Stimulated activated CD4-positive, alpha-beta T cell treated with anti-CD3 and anti-CD28 coated beads, Interleukin-15, amount 100 ng/mL, for 48 hours (primary cell): ENCODE measurements at places on chromosomes 6 and 20.

DNA sequence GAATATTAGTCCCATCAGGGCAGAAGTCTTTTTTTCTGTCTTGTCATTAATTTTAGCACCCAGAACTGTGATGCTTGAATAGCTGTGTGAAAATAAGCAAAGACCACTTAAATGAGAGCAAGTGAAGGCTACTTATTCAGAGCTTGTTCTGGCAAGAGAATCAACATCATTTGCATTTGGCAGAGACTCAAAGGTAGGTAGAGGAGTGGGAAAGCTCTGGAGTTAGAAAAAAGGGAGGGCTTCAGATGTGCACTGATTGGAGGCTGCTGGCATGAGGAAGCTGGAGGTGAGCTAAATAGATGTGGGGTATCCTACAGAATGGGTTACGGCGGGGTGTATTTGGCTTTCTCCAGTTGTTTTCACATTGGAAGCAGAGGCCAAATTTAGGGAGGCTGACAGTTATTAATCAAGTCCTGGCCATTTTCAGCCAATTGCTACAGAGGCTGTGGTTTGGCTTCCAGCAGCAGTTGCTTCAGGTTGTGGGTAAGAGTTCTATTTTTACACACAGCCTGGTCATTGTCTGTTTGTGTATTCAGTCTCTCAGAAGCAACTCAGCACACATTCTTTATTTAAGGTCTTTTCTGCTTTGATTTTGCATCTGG lies 254.3 kb downstream of the BTBD3 start:
- no peak for DNase-seq

DNA sequence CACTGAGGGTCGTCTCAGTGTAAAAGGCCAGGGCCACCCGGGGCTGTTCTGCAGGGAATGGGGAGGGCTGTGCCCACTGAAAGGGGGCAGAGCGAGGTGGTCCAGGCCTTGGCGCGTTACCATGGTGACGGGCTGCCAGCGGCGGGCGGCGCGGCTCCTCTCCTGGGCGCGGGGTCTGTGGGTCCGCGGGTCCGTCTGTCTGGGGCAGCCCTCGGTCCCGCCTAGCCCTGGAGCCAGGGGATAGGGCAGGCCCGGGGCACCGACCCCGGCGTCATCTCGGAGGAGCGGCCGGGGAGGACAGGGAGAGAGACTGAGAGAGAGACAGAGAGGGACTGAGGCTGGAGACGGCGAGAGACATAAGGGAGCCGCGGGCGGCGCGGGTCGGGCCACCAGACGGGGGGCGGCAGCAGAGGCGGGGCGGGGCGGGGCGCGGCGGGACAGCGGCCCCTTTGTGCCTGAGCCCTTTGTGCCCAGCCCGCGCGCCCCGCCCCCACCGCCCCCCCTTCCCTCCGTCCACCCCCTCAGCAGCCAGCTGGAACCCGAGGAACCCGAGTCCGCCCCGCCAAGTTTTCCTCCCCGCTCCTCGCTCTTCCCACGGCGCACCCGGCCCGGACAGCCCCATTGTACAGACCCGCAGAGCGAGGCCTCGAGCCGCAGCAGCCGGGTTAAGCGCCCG lies at the start of gene KIAA1755:
Gene KIAA1755, minus strand, starts transcription at position 358 of the 676 bp plus-strand sequence. Its CDS starts 235 bp downstream, at position 123.
- no peak for DNase-seq

GRCh38 chr6:169722362-169723199 lies 1.7 kb downstream of the PHF10 start:
- DNase-seq: peak; percentile 13

- no peak for DNase-seq
Observed at GRCh38 chr20:45792317-45793118, 764 bp downstream of the DNTTIP1 start.

GRCh38 chr20:56857950-56858349 lies 228.8 kb downstream of the TFAP2C start:
- no peak for DNase-seq

GRCh38 chr6:138787138-138787537 lies 8.7 kb upstream of the ECT2L start:
- DNase-seq: no peak

- no peak for DNase-seq
Observed at GRCh38 chr6:135209803-135210202, 28.7 kb downstream of the MYB start.

- DNase-seq: no peak
Observed at GRCh38 chr6:140029551-140029950, 655.1 kb upstream of the CITED2 start.

DNA sequence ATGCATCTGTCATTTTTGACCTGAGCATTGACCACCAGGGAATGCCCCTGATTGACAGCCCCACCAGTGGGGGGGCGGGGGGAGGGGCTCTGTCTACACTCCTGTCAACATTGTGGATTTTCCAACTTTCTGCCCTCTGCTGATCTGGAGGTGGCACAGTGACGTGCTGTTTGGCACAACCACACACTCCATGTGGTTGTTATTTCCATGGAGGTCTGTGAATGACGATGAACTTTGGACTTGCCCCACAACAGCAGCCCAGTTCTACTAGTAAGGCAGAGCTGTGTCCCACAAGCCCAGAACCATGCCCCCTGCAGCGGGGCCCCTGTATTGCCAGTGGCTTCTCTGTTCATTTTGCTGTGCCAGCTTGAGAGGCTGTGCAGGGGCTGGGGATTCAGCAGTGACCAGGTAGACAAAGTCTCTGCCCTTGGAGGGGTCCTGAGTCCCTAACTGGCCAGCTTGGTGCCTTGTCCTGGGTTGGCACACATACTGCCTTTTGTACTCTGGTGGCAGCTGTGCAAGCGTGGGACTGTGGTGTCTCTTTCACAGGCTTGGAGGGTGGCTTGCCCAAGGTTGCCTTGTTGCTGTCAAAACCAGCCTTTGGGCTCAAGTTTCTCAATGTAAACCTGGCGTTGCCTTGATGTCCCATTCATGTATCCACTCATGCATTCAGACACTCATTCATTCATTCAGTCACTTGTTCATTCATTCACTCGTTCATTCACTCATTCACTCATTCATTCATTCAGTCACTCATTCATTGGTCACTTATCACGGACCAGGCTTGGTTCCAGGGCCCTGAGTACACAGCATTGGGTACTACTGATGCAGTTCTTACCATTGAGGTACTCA lies 108.5 kb downstream of the SYCP2 start:
- no peak for DNase-seq

GRCh38 chr6:27582928-27583725 lies 110.2 kb upstream of the ZNF184 start:
- DNase-seq: peak; percentile 47

DNA sequence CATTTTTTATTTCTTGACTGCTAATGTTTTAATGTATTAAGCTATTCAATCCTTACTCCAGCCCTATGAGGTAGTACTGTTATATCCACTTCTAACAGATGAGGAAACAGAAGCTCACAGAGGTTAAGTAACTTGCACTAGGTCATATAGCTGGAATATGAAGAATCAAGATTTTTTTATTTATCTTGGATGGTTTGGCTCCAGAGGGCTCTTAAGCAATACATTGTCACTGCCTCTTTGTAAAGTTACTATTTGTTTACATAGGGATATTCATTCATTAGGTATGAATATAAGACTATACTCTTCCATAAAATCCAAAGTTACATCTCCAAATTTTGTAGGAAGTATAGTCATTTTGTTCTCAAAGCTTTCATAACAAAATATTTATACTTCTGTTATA lies 113.8 kb downstream of the LAMP5 start:
- no peak for DNase-seq

DNA sequence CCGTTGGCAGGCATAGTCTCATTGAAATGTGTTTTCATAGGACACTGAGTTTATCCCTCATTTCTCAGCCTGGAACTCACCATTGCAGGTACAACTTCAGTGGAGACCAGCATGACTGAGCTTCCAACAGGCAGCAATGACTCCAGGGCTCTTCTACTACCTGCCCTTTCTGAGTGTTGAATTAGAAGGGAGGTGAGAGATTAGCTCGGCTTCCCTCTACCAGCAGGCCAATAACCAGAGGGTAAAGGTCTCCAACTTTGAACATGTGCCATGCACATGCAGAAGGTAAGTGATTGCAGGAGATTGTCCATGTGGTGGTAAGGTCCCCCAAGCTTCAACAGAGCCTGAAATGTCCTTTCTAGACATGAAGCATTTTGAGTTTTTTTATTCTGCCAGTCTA lies 233.8 kb upstream of the SUPT3H start:
- no peak for DNase-seq

DNA sequence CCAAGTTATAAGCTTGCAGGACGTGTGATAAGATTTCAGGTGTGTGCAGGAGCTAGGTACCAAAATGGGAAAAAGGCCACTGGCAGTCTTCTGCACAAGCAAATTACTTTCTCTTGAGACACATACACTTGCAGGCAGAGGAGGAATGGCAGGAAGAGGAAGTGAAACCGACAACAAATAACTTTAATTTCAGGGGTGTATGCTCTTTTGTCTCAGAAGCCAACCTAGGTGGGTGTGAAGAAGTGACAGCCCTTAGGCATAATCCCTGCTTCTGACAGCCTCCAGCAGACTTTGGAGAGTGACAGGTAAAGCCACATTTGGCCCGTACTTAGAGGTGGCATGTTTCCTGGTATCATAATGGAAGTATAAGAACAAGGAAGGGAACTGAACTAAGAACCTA lies 118.8 kb upstream of the TRAF3IP2 start:
- DNase-seq: no peak

- DNase-seq: no peak
Observed at GRCh38 chr20:11544029-11544678, 373.5 kb upstream of the BTBD3 start.

GRCh38 chr6:158907931-158908330 lies 88.8 kb upstream of the EZR start:
- no peak for DNase-seq

DNA sequence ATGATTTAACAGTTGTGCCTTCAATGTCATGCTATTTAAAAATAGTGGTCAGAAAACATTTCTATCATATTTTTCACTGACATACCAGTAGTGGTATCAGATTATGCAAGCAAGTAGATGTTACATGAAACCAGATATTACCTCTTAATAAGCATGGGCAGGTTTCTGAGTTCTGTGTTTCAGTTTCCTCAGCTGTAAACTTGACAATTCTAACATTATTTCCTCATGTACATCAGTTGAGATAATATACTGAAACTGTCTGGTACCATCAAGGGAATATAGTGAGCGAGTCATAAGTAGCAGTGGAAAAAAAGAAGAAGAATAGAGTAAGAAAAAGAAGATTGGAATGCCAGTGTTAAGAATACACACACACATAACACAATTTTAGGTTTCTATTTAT lies 477.9 kb upstream of the MANEA start:
- no peak for DNase-seq

- DNase-seq: no peak
Observed at GRCh38 chr6:147046141-147046877, 157.9 kb upstream of the STXBP5 start.

- DNase-seq: no peak
Observed at GRCh38 chr20:35568645-35569044, 26.8 kb downstream of the ERGIC3 start.

GRCh38 chr6:166275714-166276166 lies 32.5 kb downstream of the PRR18 start:
- DNase-seq: peak; percentile 69

DNA sequence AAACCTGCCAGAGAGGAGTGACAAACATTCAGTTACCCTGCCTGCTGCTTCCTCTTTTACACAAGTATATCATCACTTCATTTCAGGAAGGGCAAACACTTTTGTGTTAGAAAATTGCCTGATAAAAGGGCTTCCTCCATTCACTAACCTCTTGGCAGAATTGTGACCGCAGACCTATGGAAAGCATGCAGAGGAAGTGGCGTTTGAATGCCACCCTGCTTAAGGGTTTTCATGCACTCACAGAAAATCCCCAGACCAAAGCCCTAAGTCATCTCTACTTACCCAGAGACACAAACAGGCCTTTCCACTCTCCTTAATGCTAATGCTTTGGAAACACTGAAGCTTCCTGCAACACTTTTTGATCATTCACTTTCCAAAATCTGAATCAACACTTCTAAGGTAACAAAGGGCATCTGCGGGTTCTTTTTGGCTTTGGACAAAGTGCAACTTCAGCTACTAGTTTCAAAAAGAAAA lies 22.1 kb upstream of the RALGAPA2 start:
- DNase-seq: no peak

DNA sequence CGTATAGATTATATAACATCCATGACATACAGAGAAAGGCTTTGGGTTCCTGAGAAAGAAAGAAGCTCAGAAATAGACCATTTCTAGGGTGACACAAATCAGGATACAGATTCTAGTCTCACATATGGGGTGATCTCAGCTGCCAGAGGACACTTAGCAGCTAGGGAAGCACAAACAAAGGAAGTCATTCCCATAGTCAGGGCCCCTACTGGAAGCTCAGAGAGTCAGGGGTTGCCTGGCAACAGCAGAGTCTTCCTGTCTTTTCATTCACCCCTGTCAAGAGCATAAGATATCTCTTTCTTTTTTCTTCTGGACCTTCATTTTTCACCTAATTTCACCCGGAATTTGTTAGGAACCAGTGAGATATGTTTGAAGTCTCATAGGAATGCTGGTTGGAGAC lies 81.9 kb upstream of the IYD start:
- DNase-seq: no peak

- DNase-seq: no peak
Observed at GRCh38 chr6:167106406-167106805, 16.5 kb upstream of the CCR6 start.

DNA sequence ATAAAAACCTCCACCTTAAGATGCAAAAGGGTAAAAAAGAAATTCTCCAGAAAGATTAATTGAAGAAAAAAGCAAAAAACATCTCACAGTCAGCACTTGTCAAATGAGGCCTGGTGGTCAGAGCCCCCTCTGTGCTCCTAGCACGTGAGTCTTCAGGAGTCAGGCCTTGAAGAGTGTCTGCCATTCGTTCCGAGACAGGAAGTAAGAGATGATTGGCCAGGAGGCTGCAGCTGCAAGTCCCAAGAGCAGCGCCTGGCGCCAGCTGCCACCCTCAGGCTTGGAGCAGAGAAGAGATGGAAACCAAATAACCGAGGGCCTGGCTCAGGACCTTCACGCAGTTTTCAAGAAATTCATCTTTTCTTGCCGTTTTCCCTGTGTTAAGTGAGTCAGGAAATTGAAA lies 65.0 kb downstream of the FAM120B start:
- DNase-seq: no peak

DNA sequence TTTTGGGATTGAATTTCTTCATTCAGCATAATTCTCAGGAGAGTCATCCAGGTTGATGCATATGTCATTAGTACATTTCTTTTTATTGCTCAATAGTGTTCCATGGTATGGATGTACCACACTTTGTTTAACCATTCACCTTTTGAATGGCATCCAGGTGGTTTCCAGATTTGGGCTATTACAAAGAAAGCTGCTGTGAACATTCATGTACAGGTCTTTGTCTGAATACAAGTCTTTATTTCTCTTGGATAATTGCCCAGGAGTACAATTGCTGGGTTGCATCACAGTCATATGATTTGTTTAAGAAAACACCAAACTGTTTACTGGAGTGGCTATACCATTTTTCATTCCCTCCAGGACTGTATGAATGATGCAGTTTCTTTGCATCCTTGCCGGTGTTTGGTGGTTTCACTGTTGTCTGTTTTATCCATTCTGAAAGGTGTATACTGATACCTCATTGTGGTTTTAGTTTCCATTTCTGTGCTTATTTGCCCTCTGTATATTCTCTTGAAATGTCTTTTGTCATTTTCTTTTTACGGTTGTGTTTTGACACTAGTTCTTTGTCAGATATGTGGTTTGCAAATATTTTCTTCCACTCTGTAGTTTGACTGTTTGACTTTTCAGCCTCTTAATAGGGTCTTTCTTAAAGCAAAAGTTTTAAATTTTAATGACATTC lies 8.8 kb downstream of the CDKAL1 start:
- DNase-seq: no peak

- no peak for DNase-seq
Observed at GRCh38 chr20:58109918-58110635, 118.4 kb downstream of the ANKRD60 start.
